ENCODE measurements at places on chromosomes 5 and 9.

- DNase-seq: no peak
Observed at GRCh38 chr9:84255696-84256095, 84.9 kb downstream of the SLC28A3 start.

DNA sequence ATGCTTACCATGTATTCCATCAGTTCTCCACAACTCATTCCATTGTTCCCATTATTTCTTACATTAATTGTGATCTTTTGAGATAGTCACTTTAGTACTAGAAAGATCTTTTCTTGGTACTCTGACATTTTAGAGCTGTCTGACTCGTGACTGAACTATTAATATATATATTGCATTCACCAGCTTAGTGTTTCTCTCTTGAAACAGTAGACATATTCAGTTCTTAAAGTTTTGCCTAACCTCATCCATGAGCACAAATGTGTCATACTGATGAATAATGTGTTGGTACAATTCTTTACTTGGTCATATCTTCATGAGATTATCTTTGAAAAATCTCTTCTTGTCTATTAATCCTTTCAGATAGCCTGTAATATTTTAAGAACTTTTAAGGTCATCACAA is 74.3 kb downstream of the NLN start:
- no peak for DNase-seq

- DNase-seq: no peak
Observed at GRCh38 chr9:125447202-125447802, 185.7 kb downstream of the GAPVD1 start.

DNA sequence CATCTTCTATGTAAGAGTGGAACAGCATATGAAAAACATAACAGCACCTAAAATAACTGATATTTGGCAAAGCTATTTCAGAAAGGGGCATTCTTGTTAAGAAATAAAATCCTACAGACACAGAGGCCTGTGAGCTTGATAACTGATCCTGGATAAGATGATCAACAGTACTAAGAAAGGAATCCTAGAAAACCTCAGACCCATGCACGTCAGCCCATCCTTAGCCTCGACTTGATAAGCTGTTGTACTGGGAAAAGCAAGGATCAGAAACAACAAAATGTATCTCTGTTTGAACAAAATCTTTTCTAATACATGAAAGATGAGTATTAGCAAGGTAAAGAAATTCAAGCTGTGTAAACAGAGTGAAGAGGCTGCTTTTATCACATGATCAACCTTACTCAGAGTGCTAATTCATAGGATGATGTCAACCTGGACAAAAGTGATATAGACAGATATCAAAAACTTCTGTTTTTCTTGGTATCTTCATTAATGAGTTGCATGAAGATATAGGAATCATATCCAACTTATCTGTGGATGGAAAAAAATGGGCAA is 15.2 kb downstream of the LIFR start:
- no peak for DNase-seq

- DNase-seq: no peak
Observed at GRCh38 chr9:131650254-131650653, 89.6 kb downstream of the RAPGEF1 start.

DNA sequence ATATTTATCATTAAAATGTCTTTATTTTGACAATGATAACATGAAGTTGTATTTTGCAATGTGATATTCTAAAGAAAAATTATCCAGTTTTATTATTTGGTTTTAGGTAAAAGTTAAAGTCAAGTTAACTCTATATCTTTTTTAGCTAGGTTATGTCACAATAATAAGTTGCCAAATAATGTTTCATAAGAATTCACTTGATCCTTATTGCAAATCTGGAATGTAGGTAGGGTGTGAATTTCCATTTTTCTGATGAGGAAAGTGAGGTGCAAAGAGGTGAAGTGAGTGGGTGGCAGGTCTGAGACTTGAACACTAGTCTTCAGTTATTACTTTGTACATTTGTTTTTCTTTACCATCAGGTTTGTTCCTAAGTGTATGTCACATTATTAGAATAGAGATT is 21.5 kb downstream of the SPINK5 start:
- no peak for DNase-seq

GRCh38 chr5:80607832-80608231 is 37.8 kb upstream of the ANKRD34B start:
- no peak for DNase-seq

DNA sequence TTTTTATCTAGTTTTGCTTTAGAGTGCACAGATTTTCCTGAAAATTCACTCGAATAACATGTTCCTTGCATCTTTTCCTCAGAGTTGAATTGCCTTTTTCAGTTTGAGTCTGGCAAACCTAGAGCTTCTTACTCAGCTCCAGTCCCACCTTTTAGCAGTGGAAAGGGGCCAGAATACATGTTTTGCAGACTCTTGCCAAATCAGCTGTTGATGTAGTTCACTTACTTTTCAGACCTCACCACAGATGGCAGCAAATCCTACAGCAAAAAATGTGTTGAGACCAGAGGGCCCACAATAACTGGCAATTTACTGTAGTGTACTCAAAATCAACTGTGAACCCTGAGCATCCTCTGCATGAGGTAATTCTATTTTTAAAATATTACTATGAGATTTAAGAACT is 545.2 kb upstream of the ACO1 start:
- DNase-seq: no peak

DNA sequence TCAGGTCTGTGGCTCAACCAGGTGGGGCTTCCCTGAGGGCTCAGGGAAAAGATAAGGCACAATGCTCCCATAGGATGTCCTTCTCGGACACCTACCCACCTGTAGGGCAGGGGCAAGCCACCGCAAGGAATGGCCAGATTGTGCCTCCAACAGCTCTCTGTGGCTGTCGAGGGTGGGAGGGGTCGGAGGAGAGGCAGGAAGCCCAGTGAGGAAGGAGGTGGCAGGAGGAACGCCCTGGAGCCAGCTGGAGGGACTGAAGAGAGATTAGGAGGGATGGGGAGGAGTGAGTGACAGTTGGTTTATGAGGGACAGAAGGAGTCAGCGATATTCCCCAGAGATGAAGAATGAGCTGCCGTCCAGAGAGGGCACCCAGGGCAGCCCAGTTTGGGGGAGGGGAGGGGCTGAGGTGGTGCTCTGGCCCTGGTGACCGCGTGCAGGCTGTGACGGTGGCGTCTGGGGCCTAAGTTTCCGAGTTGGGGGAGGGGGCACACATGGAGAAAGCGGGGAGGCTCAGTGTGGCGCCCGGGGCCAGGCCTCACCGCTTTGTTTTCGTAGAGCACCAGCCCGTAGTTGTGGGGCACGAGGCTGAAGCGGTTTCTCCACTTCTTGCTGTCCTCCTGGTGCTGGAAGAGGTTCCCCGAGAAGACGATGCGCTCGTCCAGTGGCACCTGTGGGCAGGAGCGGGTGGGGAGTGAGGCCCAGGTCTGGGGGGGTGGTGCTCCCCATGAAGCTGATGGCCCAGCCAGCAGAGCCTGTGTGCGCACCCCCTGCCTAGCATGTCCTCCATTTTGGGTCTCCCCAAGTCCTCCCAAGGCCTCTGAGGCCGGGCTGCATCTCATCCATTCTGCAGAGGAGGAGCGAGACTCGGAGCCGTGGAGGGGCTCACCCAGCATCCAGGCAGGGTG is 75.6 kb downstream of the LRSAM1 start:
- no peak for DNase-seq

DNA sequence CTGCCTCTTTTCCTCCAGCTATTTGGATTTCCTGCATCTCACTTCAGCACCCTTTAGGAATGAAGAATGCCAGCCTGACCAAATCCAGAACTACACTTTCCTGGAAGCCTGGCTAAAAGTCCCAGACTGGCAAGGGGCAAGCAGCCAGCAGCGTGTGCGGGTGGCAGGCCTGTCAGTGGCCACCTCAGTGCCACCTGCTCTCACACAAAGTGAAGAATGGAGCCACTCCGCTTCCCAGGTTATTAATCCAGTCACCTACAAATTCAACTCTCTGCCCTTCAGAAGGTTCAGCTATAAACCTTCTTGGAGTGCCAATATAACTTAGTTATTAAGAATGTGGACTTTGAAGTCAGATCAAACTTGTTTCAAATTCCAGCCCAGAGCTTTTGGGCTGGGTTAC is 6.7 kb upstream of the ALDOB start:
- no peak for DNase-seq

DNA sequence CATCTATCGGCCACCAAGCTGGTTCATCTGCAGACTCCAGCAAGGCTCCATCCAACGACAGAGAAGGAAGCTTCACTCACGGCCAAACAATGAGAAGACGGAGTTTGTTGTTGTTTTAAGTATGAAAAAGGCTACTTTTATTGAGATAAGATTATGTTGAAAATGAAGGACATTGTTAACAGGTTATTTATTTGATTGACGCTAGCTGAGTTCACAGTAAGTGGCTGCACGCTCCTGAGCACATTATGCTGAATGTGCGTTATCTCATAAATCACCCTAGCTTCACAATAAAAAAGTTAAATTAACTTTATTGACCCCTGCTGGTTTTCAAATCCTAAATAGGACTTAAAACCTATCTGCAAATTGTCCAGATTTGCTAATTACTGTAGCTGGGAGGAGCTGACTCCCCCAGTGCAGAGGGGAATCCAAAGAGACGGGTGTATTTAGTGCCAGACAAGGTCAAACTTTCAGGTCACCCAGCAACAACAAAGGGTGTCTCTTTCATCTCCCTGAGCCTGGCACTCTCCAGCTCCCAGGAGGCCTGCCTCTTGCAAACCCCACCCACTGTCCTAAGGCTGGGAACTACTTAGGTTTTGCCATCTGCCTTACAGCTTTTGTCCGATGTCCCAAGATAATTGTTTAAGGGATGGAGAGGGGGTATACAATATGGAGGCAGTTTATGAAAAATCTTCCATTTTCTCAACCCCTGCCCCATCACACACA is 129.2 kb downstream of the ZDHHC21 start:
- DNase-seq: no peak

GRCh38 chr5:178547753-178548415 is 42.3 kb downstream of the COL23A1 start:
- DNase-seq: no peak

DNA sequence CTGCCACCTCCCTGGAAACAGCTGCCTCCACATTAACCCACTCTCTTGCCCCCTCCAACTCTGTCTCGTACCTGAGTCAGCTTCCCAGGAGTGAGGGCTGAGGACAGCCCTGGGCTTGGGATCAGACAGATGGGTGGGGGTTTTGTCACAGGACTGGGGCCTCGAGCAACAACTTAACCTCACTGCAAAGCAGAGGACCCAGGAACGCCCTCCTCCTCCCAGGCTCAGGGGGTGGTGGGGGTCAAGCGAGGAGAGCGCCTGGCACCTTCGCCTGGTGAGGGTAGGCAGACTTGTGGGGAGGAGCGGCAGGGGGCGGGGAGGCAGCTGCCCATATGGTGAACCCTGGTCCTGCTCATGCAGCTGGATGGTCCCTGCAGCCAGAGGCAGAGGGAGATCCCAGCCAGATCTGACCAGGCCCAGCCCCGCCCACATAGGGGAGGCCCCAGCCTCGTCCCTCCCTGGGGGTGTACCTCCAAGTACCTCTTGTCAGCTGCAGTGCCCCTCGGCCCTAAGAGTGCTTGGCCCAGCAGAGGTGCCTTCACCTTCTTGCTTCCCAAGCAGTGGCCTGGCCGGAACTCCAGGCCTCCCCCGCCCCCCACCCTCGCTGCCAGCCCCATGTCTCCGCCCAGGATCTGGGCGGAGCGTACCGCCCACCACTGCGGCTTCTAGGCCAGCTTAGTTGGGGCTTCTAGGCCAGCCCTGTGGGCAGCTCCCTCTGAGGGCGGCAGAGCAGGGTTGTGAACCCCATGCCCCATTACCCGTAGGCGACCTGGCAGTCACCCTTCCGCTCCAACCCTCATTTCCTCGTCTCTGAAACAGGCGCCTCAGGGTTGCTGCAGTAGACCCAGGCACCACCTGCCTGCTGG is at the start of gene SARDH:
SARDH (minus strand) TSS at position 579 of the 866 bp plus-strand sequence. CDS start 4,179 bp downstream, outside the sequence.
- no peak for DNase-seq

- no peak for DNase-seq
Observed at GRCh38 chr5:75720882-75721281, 3.6 kb upstream of the POC5 start.

DNA sequence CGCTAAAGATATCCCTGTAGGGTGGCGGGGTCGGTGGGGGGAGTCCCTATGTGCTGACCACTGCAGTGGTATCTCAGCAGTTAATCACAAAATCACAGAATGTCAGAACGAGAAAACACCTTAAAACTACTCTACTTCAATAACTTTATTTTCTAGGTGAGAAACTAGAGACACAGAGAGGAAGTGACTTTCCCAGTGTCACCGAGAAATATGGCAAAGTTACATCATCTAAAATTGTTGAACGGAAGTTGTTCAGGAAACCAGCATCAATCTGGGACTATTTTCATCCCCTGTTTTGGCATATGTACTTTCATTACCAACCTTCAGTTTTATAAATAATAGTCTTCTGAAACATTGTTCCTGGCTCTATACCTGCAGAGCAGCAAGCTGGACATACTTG is 384.0 kb downstream of the SPOCK1 start:
- DNase-seq: no peak

DNA sequence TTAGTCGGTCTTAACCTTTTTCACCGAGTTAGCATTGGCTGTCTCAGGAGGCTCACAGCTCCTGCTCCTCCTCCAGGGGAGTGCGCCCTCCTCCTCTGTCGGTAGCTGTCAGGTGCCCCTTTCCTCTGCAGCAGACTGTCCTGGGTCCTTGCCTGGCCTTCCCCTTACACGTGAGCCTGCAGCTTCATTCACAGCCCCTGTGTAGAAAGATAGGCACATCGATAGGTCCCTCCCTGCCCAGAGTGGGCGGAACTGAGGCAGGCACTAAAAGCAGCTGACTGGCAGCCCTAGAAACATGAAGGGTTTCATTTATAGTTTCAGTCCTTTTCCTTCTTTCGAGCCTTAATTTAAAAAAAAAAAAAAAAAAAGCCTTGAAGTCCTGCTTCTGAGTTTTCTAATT is 17.2 kb downstream of the TENT4A start:
- DNase-seq: no peak

DNA sequence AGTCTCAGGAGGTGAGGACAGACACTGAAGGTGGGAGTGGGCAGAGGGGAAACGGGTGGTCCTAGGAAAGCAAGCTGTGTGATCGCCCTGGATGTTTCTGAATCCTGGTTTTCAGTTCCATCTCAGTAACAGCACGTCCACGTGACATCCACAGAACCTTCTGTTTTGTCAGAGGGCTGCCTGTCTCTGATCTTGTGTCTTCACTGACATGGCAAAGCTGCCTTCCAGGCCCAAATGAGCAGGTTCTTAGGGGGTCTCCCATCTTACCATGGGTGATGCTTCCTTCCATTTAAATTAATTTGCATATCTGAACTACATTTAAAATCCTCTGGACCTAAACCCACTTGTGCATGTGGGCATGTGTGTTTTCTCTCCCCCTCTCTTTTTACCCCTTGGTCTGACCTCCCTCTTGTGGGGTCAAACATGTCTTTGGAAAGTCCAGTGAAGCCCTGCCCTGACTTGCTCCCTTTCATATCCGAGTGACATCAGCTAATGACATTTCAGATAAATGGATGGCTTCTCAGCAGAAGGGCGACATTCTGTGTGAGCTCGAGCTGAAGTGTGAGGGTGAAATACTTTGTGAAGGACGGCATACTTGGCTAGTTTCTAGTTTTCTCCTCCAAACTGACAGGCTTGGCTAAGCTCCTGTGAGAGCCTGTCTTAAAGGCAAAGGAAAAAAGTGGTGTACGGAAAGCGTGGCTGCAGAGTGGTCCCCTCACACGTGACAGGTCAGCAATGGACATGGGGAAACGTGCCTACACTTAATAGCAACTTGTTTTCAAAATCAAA is 204.8 kb upstream of the S1PR3 start:
- no peak for DNase-seq
